ENCODE measurements at places on chromosomes 1 and 21.

GRCh38 chr1:193210996-193211395, 24.6 kb upstream of the B3GALT2 start:
- no peak for DNase-seq

DNA sequence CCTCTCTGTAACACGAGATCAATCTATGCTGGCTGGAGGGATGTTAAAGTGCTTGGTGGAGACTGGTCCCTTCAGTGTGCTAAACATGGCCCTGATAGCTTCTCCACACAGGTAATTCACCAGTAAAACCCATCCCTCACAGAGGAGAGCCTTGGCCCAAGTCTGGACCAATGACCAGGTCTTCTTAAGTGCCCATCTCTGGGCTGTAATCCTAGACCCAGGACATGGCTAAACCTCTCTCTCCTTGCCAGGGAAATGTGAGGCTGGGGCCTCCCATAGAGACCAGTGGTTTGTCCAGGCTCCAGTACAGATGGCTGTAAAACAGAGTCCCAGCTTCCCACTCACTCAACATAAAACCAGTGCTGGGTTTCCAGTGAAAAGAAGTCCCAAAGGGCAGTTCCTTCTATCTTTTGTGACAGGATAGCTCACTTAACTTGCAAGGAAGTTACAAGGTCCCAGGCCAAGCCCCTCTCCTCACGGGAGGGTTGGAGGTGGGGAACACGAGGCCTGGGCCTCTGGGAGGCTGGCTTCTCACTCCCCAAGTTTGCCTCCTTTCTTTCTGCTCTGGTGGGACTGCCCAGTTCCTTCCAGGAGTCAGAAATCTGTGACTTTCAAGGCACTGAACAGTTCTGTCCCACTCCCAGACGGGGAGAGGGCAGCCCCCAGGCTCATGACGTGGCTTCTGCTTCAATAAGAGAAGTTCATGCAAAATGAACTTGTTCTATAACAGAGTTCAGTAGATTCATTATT, 2.2 kb upstream of the KIF17 start:
- DNase-seq, result no peak

- no peak for DNase-seq
These were observed 204.0 kb upstream of the NFIA start for GRCh38 chr1:60878323-60878722.

DNA sequence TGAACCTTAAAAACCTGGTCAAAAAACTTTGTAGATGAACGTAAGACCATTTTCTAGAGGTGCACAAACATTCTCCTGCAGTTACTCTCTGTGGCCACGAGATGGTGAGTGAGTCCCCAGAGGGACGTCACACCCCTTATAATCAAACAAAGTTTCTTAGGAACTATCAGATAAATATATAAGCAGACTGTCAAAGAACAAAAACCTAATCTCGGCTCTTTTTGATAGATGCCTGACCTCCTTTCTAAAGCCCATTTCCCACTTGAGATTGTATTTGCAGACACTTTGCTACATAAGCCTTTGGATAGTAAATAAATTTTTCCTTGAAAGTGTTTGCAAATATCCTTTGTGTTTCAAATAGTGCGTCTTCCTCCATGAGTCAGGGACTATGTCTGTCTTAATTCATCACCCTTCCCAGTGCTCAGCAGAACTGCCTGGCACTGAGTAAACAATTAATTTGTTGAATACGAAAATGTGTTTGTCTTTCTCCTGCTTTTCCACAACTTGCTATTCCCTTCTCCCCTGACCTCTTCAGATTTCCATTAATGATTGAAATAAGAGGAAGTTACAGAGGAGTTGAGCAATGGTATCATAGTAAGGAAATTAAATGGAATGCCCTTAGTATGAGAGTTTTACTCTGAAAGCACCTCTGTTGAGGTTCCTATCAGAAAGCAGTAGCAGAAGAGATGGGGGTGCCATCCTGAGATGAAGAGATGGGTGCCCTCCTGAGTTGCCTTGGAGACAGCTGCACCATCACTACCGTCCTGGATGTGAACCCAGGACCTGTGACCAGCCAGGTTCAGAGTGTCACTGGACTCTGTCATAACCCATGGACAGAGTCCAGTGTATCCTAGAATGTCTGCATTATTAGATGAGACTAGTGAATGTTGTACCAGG, 57.8 kb upstream of the RAVER2 start:
- DNase-seq, result no peak

DNA sequence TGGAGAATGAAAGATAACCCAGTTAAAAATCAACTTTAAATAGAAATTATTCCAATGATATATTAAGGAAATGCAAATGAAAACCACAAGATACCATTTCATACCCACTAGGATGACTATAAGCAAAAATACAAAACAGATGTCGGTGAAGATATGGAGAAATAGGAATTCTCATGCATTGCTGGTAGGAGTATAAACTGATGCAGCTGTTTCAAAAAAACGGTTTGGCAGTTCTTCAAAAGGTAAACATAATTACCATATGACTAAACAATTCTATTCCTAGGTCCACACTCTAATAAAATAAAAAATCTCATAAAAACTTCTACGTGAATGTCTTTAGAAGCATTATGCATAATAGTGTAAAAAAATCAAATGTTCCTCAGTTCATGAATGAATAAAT, 763.3 kb upstream of the BRINP3 start:
- no peak for DNase-seq

DNA sequence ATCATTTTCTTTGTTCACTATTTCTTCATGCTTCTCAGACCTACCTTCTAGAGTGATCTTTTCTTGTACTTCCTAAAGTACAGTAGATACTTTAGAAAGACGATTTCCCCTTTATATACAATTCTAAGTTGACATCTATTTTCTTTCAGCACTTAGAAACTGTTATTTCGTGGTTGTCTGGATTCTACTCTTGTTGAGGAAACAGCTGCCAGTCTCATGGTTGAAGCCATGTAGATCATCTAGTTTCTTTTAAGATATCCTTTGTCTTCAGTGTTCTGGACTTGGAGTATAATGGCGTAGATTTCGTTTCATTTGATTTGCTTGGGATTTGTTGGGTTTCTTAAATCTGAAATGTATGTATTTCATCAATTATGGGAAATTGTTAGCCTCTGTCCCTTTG, 67.6 kb downstream of the PKN2 start:
- no peak for DNase-seq

GRCh38 chr1:153363641-153364040, 6.0 kb downstream of the S100A9 start:
- DNase-seq, result peak; percentile 55

DNA sequence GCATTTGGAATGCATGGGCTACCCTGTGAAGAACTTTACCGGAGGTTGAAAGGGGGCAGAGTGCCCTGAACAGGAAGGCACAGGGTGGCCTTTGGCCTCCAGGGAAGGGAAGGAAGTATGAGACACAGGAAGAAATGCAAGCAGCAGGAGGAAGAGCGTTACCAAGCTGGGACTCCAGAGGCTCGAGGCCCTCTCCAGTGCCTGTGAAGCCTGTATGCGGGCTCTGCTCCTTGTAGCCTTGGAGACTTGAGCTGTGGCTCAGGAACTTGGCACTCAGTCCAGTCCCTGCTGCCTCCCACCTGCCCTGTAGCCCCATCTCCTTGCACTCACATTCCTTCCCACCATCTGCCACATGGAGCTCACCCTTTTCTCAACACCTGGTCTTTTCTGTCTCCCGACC, 33.5 kb upstream of the RNF19B start:
- no peak for DNase-seq

- no peak for DNase-seq
These were observed 82.4 kb downstream of the OBSCN start for GRCh38 chr1:228289996-228290881.

DNA sequence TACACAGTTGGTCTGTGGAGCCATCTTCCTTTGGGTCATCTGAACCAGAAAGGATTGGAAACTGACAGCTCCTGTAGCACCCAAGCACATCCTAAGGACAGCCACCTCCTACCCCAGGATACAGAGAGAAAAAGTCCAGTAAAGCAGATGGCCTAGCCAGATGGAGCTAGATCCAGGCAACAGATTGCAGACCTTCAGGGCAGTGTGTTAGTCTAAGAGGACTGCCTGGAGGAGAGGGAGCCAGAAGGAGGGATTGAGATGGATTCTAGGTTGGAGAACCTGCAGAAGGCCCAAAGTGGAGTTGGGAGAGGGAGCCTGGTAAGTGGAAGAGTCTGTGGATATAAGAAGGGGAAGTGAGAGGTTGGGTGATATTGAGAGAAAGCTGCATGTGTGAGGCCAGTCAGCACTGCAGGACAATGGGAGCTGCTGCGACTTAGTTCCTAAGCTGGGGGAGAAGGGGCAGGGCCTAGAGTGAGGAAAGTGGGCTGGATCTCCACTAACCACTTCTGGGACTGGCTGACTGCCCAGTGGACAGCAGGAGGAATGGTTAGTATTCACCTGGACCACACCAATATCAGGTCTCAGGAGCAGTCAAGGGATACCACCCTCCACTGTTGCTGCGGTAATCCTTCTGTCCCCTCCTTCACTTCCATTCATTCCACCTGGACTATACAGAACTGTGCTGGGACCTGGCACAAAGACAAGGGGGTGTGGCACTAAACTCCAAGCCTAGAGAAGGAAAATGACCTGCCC, 13.4 kb downstream of the BCAN start:
- no peak for DNase-seq

- no peak for DNase-seq
These were observed 11.6 kb upstream of the ARHGEF16 start for GRCh38 chr1:3442901-3443300.

DNA sequence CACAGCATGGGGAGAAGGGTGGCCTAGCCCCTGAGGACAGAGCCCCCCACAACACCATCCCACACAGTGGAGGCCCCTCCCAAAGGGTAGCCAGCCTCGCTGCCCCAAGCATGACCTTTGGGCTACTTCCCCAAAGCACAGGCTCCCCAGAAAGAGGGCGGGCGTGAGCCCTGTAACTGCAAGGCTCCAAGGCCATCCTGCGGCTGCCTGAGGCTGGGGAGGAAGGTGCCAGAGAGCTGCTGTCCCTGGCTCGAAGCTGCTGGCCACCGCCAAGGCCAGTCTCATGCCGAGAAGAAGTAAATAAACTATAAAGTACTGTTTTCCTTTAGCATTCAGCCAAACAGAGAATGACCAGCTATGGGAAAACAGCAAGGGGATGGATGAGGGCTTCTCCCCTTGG, 27.5 kb downstream of the UBASH3A start:
- no peak for DNase-seq

DNA sequence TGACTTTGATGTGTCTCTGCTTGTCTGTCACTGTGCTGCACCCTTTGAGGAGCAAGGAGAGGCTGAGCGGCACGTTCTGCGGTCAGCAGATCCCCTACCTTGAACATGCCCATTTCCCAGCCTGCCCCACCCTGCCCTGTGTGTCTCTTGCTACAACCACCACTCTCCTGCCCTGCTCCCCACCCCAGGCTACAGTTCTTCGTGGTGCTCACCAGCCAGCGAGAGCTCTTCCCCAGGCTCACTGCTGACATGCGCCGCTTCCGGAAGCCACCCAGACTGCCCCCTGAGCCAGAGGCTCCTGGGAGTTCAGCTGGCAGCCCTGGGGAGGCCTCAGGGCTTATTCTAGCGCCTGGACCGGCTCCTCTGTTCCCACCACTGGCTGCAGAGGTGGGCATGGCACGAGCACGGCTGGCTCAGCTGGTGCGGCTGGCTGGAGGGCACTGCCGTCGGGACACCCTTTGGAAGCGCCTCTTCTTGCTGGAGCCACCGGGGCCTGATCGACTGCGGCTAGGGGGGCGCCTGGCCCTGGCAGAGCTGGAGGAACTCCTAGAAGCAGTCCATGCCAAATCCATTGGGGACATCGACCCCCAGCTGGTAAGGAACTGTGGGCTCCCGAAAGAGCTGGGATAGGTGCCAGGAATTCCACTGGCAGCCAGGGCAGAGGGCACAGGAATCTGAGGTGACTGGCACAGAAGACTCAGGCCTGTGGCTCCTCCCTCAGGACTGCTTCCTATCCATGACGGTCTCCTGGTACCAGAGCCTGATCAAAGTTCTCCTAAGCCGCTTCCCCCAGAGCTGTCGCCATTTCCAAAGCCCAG, 5.6 kb downstream of the HYI start:
- DNase-seq, result no peak

GRCh38 chr1:41371630-41372599, 10.7 kb downstream of the FOXO6 start:
- DNase-seq, result no peak

DNA sequence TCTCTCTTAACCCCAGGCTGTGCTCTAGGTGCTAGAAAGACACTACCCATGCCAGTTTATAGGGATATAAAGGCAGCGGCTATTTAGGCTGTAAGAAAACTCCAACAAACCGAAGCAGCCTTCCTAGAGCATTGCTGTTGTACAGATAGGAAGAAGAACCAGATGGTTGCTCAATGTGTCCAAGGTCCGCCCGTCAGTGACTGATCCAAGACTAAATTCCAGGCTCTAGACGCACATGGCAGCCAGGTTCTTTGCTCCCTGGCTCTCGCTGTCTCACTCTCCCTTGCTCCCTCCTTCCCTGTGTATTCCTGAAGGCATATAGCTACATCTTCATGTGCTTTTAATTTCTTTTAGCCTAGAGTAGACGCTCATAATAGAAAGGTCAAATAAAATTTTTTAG, 303.4 kb downstream of the KIF26B start:
- no peak for DNase-seq

DNA sequence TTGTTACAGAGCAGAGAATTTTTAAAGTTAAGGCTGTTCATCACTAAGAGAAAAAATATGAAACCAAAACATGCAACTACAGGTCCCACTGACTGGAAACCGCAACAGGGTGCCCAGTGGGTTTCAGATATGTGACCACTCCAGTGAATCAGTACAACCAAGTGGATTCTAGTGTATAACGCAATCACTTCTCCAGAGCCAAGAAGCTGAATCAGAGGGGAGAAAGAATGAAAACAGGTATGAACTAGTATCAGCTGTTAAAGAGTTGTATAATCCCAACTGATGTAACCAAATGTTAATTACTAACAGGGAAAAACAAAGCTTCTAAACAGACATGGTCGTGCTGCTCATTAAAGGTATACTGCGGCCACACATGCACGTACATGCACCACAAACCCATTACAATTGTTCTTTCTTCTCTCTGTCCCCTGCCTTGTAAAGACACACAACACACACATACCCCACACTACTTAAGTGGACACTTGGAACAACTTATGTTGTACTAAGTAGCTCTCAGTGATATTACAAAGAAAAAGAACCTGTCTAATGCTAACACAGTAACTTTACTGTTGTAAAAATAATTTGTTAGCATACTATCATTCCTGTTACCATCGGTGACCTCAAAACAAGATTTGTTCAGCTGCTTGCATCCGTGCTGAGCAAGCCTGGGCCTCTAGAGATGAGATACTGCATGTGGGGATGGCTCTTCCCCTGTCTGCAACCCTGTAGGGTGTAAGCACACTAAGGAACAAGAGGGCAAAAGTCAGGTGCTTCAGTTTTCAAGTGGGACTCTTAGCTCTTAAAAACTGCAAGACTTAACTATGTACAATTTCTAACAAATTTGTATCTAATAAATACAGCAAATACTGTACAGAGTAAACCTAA, 74.2 kb downstream of the PTPN14 start:
- DNase-seq, result no peak

DNA sequence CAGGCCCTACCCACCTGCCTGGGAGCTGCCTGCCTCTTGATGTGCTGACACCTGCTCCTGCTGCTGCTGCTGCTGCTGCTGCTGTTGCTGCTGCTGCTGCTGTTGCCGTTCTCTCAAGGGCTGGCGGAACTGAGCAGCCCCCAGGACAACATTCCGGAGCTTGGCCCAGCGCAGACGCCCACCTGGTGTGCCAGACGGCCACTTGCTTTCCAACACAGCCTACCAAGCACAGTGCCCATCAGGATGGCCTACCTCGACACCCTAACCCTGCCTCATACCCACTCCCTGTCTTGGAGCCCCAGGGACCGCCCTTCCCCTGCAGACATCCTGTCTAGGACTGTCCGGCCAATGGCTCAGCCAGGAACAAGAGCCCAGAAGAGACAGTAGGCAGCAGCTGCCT, 11.8 kb downstream of the DENND4B start:
- DNase-seq, result no peak

GRCh38 chr1:59686574-59686973, 128.2 kb upstream of the HOOK1 start:
- no peak for DNase-seq
